ENCODE measurements at places on chromosomes 7 and 10. TPM values are rescaled to one million over a fixed set of nuclear protein-coding genes. Genes with fewer than 3 reads are reported as not detected.

GRCh38 chr7:159084069-159084801 is 60.4 kb downstream of the VIPR2 start:
- no peak for DNase-seq
- no peak overlapping the region for H3K27ac ChIP-seq
- H3K36me3 ChIP-seq, result no peaks in the 10 kb centered on the region
- no peaks in the 10 kb centered on the region for H3K27me3 ChIP-seq

DNA sequence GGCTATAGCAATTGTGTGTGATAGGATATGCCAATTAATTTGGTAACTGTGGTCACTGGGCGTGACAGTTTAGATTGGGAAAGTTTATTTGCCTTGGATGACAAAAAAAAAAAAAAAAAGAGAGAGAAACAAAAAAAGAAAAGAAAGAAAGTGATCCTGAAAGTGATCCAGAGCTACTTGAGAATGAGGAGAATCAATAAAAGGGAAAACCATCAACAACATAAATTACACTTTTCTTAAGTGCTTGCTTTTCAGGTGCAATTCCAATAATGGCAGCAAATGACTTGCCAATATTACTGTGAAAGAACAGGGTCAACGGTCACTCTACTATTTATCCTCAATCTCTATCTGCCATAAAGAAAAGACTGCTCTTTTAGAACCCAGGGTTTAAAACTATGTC is 191.8 kb upstream of the SEMA3C start:
- no peak for DNase-seq
- H3K27me3 ChIP-seq, result no peaks in the 10 kb centered on the region
- no peaks in the 10 kb centered on the region for H3K4me1 ChIP-seq
- H3K27ac ChIP-seq, result no peak overlapping the region

GRCh38 chr7:101419831-101420230 is 57.2 kb downstream of the COL26A1 start:
- H3K27me3 ChIP-seq, result no peaks in the 10 kb centered on the region
- DNase-seq, result no peak
- no peak overlapping the region for H3K4me3 ChIP-seq
- H3K27ac ChIP-seq, result no peak overlapping the region
- H3K4me1 ChIP-seq, result no peaks in the 10 kb centered on the region

DNA sequence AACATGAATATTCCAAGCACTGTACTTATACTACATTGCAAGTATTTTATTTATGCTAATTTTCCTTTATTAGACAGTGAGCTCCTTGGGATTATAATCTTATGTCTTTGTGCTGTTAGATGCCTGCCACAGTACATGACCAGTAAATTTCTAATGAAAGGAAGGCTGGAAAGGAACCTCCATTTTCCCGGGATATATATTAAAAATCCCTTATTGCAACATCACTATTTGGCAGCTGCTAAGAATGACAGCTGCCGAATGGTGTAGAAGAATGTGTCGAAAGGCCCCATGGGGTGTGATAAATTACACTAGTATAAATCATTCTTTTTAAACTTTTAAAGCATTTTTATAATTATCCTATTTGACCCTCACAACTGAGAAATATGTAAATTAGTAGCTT is 59.1 kb downstream of the TFAM start:
- H3K27ac ChIP-seq, result no peak overlapping the region
- no peaks in the 10 kb centered on the region for H3K27me3 ChIP-seq
- no peak for DNase-seq
- H3K36me3 ChIP-seq, result no peaks in the 10 kb centered on the region
- no peaks in the 10 kb centered on the region for H3K4me1 ChIP-seq

DNA sequence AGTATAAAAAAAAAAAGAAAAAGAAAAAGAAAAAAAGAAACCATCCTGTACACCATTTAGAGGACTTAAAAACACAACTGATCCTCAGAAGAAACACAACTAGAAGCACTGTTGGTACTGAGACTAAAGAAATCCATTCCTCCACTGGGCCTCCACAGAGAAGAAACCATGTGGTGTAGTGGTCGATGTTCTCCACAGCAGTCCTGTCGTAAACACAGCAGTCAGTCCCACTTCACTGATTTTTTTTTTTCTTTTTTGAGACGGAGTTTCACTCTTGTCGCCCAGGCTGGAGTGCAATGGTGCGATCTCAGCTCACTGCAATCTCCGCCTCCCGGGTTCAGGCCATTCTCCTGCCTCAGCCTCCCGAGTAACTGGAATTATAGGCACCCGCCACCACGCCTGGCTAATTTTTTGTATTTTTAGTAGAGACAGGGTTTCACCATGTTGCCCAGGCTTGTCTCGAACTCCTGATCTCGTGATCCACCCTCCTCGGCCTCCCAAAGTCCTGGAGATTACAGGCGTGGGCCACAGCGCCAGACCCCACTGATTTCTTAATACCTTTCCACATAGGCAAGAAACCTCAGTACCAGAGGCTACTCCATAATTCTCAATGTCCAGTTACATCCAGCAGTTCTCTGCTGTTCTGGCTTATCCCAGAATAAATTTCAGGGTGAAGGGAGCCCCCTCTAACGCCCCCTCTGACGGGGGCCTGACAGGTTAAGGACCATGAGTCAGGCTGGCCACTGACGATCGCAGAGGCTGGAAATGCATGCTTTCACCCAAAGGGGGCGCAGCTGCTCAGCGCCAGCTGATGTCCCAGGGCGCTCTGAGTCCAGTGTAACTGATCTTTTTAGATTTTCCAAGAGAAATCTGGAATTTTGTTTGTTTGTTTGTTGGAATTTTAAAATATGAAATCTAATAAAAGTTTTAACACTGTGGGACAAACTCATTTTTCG is 24.8 kb upstream of the FFAR4 start:
- H3K4me1 ChIP-seq, result no peaks in the 10 kb centered on the region
- no peak overlapping the region for H3K4me3 ChIP-seq

ZNF736 gene
- 7.9 TPM for total RNA-seq

TMEM176A gene
- 130 TPM for total RNA-seq
